ENCODE measurements at places on chromosomes 4 and X.

DNA sequence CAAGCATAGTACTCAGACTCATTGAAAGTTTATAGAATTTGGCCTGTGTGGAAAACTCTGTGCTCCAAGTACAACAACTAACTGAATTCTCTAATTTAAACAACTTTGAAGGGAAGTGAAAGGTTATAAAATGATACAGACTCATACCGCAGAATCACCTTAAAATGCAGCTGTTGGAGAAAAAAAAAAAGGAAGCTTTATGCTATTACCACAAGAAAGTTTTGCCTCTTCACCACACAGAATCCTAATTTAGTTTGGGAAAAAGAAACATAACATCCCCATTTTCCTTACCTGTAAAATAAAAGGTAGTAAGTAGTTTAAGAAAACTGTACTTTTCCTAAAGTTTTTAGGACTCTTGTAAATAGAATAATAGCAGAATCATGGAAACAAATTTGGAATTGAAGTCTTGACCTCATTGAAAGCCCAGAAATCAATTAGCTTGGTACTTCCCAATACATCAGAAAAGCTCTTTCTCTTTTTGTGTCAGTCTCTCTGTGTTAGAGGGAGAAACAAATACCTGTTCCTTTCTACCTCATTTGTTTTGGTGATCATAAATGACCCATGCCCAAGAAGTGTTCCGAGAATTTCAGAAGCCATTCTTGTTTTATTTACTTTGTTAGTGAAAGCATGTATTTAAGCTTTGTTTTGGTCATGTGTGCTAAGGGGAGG is 78.8 kb downstream of the NFKB1 start:
- DNase-seq: no peak

DNA sequence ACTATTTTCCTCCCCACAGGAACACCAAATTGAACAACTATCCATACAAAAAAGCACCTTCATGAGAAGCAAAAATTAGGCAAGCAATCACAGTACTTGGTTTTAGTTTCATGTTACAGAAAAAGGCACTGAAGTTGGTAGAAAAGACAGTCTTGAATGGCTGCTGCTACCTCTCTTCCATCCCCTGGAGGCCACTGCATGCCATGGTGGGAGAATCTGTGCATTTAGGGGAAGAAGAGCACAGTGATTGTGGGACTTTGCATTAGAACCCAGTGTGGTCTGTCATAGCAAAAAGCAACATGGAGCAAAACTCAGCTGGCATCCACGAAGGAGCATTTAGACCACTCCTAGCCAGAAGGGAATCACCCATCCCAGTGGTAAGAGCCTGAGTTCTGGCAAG is 941.9 kb downstream of the PCDH18 start:
- no peak for DNase-seq

GRCh38 chr4:81946996-81947395 is 426.8 kb downstream of the HNRNPD start:
- DNase-seq: no peak

- no peak for DNase-seq
Measured at GRCh38 chr4:23268072-23268771, 575.5 kb downstream of the GBA3 start.

GRCh38 chrX:65866146-65866545 is 173.7 kb downstream of the VSIG4 start:
- no peak for DNase-seq

All from left renal cortex interstitium (tissue), 4 donors.